ENCODE measurements at places on chromosomes 6 and 20.

DNA sequence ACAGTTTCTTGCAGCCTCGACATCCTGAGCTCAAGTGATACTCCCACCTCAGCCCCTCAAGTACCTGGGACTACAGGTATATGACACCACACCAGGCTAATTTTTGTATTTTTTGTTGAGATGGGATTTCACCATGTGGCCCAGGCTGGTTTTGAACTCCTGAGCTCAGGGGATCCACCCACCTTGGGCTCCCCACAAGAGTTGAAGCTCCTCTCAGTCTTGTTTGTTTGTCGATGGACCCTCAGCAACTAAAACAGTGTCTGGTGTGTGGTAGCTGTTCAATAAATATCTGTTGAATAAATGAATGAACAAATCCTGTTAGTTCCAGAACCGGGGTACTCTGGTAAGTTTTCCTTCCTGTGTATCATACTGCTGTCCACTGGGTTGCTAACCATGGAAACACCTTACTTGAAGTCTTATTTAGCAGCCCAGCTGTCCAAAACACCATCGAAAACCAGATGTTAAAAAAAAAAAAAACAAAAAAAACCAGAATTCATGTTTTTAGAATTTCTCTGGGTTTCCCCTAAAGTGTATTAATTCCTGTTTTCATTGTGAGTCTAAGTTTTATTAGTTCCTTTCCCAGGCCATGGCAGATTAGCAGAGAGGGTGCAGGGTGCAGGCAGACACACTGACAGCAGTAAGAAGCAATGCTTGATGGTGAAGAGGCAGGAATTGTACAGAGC is 7.8 kb upstream of the EZR start:
- no peak overlapping the region for H3K27ac ChIP-seq
- H3K4me3 ChIP-seq: no peak overlapping the region
- DNase-seq: no peak
- no peaks in the 10 kb centered on the region for H3K36me3 ChIP-seq
- H3K27me3 ChIP-seq: no peaks in the 10 kb centered on the region
- H3K4me1 ChIP-seq: peaks cover 10% of the 10 kb centered on the region

DNA sequence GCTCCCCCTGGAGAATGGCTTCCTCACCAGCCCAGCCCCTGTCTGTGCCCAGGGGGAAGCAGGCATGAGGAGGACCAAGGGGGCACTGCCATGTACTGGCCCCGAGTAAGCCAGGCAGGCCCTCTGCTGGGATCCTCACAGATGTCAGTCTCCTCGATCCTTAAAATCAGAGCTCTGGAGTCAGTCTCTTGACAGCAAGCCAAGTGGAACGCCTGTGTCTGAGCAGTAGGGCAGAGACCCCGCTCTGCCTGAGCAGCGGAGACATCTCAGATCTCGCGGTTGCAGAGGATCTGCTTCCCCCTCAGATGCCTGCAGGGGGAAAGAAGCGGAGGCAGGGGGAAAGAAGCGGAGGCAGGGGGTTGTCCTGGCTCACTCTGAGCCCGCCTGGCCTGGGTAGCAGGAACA is 92.6 kb downstream of the SNX5 start:
- DNase-seq: peak; percentile 46
- H3K4me1 ChIP-seq: peaks cover 45% of the 10 kb centered on the region

GRCh38 chr20:51711426-51711825 is 56.8 kb downstream of the ATP9A start:
- no peaks in the 10 kb centered on the region for H3K27me3 ChIP-seq
- DNase-seq: no peak
- no peak overlapping the region for H3K4me3 ChIP-seq
- no peaks in the 10 kb centered on the region for H3K36me3 ChIP-seq

GRCh38 chr6:134936931-134937330 is 13.0 kb downstream of the ALDH8A1 start:
- no peaks in the 10 kb centered on the region for H3K27me3 ChIP-seq
- no peak overlapping the region for H3K27ac ChIP-seq
- H3K36me3 ChIP-seq: no peaks in the 10 kb centered on the region

- no peaks in the 10 kb centered on the region for H3K36me3 ChIP-seq
- no peak for DNase-seq
- no peaks in the 10 kb centered on the region for H3K4me1 ChIP-seq
Observed at GRCh38 chr6:102670735-102671134, 1277.2 kb downstream of the GRIK2 start.

DNA sequence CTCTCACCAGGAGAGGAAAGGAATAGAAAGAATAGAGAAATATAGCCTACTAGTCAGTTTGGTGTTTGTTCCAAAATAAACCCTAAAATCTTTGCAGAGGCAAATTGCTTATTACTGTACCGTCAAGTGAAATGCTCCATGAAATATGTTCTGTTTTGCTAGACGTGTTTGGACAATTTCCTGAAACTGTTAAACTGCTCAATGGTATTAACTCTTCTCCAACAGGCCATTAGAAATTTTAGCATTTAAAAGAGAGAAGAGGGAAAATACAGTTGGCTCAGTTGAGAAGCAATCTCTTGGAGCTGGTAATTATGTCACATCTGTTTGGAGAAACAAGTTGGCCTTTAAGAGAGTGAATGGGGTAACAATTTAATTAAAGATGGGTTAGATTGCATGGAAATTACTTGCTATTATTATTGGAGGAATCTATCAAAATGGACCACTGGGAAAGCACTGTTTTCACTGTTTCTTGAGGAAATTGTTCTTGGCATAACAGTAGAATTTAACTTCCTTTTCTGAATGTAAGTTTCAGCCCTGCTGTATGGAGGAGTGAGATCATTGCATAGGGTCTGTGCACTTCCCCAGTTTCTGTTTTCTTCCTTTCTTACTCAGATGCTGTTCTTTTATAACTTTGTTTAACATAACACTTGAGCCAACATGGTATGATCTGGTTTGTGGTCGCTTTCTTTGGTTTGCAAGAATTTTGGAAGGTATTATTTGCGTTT is 373.6 kb downstream of the PLCB1 start:
- H3K36me3 ChIP-seq: no peaks in the 10 kb centered on the region
- H3K27ac ChIP-seq: no peak overlapping the region
- no peaks in the 10 kb centered on the region for H3K27me3 ChIP-seq
- H3K4me1 ChIP-seq: no peaks in the 10 kb centered on the region
- no peak overlapping the region for H3K4me3 ChIP-seq

GRCh38 chr20:361561-361960 is 14.7 kb downstream of the NRSN2 start:
- DNase-seq: no peak
- H3K27me3 ChIP-seq: no peaks in the 10 kb centered on the region
- no peaks in the 10 kb centered on the region for H3K4me1 ChIP-seq
- H3K4me3 ChIP-seq: no peak overlapping the region

- H3K27ac ChIP-seq: no peak overlapping the region
- H3K4me3 ChIP-seq: no peak overlapping the region
- no peak for DNase-seq
- peaks cover 8% of the 10 kb centered on the region for H3K4me1 ChIP-seq
- H3K36me3 ChIP-seq: no peaks in the 10 kb centered on the region
Observed at GRCh38 chr6:116405652-116406356, 35.1 kb downstream of the DSE start.

- no peak for DNase-seq
- H3K27me3 ChIP-seq: no peaks in the 10 kb centered on the region
- peak overlapping the region; percentile 98 for H3K27ac ChIP-seq
- peaks cover 27% of the 10 kb centered on the region for H3K4me1 ChIP-seq
- no peaks in the 10 kb centered on the region for H3K36me3 ChIP-seq
Observed at GRCh38 chr6:36676141-36677058, 2.1 kb upstream of the CDKN1A start.

DNA sequence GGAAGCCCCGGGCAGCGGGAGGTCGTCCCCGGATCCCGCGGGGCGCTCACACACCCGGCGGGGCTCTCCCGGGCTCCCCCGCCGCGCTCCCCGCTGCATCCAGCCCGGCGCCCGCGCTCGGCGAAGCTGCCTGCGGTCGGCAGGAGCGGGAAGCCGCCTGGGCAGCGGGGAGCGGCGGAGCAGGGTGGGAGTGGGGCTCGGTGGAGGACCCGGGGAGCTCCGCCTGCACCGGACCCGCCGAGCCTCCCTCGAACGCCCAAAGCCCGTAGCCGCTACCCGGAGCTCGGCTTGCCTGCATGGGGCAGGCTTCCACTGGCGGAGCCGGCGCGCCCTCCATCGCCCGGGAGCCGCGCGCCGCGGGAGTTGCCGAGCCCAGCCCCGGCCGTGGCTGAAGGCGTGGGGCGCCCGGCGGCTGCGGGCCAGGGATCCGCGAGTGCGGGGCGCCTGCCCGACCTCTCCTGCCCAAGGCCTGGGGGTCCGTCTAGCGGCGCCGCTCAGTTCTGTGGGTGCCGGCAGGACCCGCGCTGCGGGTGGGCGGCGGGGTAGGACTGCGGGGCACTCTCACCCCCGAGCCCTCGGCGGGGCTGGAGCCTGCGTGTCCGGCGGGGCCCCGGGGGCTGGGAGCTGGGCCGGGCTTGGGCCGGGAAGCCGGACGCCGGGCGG is 671 bp downstream of the CDH4 start:
- no peak overlapping the region for H3K27ac ChIP-seq
- no peaks in the 10 kb centered on the region for H3K4me1 ChIP-seq
- H3K4me3 ChIP-seq: peak overlapping the region; percentile 36

GRCh38 chr20:61850457-61850856 is 215.2 kb downstream of the TAF4 start:
- no peak overlapping the region for H3K27ac ChIP-seq
- no peak for DNase-seq
- no peaks in the 10 kb centered on the region for H3K36me3 ChIP-seq
- H3K27me3 ChIP-seq: no peaks in the 10 kb centered on the region
- H3K4me3 ChIP-seq: no peak overlapping the region
- H3K4me1 ChIP-seq: no peaks in the 10 kb centered on the region

DNA sequence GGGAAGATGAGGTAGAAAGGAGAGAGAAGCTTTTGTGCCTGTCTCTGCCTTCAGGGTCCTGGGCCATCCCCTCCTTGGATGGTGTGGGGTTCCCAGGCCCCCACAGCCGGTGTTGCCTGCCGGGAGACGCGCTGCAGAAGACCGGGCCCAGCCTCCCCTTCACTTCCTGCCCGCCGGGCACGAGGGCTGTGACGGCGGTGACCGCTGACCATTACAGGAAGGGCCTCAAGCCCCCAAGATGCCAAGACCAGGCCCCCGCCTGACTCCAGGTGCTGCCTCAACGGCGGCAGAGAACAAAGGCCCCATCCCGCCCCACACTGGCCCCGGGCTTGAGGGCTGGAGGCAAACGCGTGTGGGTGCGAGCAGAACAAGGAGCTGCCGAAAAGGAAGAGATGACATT is 38.2 kb downstream of the ZBTB46 start:
- no peak for DNase-seq
- H3K4me1 ChIP-seq: peaks cover 13% of the 10 kb centered on the region
- no peaks in the 10 kb centered on the region for H3K36me3 ChIP-seq
- peak overlapping the region; percentile 39 for H3K27ac ChIP-seq
- H3K4me3 ChIP-seq: no peak overlapping the region

- DNase-seq: no peak
- no peaks in the 10 kb centered on the region for H3K4me1 ChIP-seq
- no peaks in the 10 kb centered on the region for H3K36me3 ChIP-seq
- no peak overlapping the region for H3K4me3 ChIP-seq
- H3K27ac ChIP-seq: no peak overlapping the region
- H3K27me3 ChIP-seq: no peaks in the 10 kb centered on the region
Observed at GRCh38 chr6:56483929-56484328, 158.8 kb downstream of the DST start.

- H3K4me3 ChIP-seq: peak overlapping the region; percentile 98
- peaks cover 9% of the 10 kb centered on the region for H3K4me1 ChIP-seq
- H3K27ac ChIP-seq: peak overlapping the region; percentile 98
Observed at GRCh38 chr6:63573899-63574553, 1.7 kb downstream of the LOC128125822 start.

GRCh38 chr6:63904650-63905248 is 269.1 kb downstream of the PHF3 start:
- no peaks in the 10 kb centered on the region for H3K4me1 ChIP-seq
- H3K27ac ChIP-seq: no peak overlapping the region
- no peaks in the 10 kb centered on the region for H3K36me3 ChIP-seq
- no peak for DNase-seq
- H3K27me3 ChIP-seq: no peaks in the 10 kb centered on the region

- no peak within 1 kb of the TSS for H3K27ac ChIP-seq
- peaks cover 8% of the 10 kb centered on the region for H3K4me1 ChIP-seq
- no peaks in the 10 kb centered on the region for H3K36me3 ChIP-seq
- no peaks in the 10 kb centered on the region for H3K27me3 ChIP-seq
- peak within 1 kb of the TSS; percentile 41 for H3K4me3 ChIP-seq
Observed at GRCh38 chr6:24357336-24358218, at the start of gene DCDC2. TSS of gene DCDC2 (minus strand) at chr6:24358059. CDS start at chr6:24357750, 309 bp downstream.

GRCh38 chr6:144063744-144064401 is 31.5 kb downstream of the SF3B5 start:
- H3K36me3 ChIP-seq: no peaks in the 10 kb centered on the region
- H3K27me3 ChIP-seq: no peaks in the 10 kb centered on the region
- no peak overlapping the region for H3K27ac ChIP-seq
- H3K4me1 ChIP-seq: peaks cover 10% of the 10 kb centered on the region
- DNase-seq: peak; percentile 88

DNA sequence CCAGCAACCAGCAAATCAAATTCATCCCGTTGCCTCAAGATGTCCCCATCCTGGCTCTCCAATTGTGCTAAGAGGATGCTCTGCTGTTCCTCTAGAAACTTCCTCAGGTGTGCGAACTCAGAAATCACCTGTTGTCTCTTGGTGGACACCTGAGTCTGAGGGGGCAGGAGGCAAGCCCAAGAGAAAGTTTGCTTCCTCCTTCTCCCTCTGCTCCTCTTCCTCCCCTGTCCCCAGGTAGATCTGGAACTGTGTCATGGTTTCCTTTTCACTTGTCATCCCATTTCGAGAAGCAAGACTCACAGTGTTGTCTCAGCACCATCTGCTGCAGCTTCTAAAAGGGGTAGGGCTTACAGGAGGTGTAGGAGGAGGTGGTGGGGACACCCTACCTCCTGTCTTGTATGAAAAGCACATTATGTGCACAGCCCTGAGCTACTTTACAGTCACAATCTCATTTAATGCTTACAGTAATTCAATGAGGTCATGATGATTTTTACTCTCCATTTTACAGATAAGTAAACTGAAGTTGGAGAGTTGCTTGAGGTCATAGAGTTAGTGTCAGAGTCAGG is 2.5 kb downstream of the TRIM10 start:
- H3K4me1 ChIP-seq: no peaks in the 10 kb centered on the region
- no peaks in the 10 kb centered on the region for H3K27me3 ChIP-seq
- no peaks in the 10 kb centered on the region for H3K36me3 ChIP-seq
- no peak overlapping the region for H3K4me3 ChIP-seq
- no peak overlapping the region for H3K27ac ChIP-seq

GRCh38 chr20:40962733-40963504 is 65.7 kb upstream of the TOP1 start:
- H3K27me3 ChIP-seq: no peaks in the 10 kb centered on the region
- no peak overlapping the region for H3K4me3 ChIP-seq
- no peaks in the 10 kb centered on the region for H3K36me3 ChIP-seq
- DNase-seq: peak; percentile 79
- H3K4me1 ChIP-seq: peaks cover 4% of the 10 kb centered on the region
